NCI-H1048 (cell line): ENCODE measurements at places on chromosomes 7 and 10.

DNA sequence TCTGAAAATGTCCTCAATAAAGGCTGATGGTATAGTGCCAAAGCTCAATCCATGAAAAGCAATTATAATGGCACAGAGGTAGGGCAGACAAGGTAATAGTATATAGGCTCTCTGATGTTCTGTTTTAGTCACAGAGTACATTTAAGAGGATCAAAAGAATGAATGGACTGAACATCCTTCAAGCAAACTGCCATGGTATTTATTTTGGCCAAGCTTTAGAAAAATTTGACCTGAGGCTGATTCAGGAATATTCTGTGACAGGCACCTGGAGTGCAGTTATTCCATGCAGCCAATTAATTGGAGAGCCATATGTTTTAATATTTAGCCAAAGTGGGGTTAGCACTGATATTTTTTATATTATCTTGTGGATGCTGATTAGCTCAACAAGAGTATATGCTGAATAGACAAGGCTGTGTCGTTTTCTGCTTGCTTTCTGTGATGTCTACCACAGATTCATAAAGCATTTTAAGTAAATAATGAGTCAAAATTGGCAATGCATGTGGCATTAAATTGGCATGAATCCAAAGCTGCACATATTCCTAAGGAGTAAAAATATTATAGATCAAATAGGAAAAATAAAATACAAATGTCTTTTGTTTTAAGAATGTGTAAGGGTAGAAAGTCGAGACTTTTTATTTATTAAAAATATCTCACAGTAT is 177.4 kb downstream of the PCLO start:
- no peak for DNase-seq

DNA sequence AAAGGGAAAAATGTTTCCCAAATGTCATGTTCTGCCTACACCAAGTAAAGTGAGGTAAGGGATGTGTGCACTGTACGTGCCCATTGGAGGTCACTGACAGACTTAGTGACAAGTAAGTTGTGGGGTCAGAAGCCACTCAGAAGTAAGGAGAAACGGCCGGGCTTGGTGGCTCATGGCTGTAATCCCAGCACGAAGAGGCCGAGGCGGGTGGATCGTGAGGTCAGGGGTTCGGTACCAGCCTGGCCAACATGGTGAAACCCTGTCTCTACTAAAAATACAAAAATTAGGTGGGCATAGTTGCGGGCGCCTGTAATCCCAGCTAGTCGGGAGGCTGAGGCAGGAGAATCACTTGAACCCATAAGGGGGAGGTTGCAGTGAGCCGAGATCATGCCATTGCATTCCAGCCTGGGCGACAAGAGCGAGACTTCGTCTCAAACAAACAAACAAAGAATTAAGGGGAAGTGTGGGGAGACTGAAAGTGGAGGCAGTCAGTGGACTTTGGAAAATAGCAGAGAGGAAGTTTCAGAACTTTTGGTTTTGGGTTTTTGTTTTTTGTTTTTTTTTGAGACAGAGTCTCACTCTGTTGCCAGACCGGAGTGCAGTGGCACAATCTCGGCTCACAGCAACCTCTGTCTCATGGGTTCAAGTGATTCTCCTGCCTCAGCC is 114.8 kb downstream of the WDFY4 start:
- DNase-seq, result no peak

- DNase-seq, result no peak
Measured at GRCh38 chr7:26533217-26533616, 241.6 kb downstream of the SNX10 start.

DNA sequence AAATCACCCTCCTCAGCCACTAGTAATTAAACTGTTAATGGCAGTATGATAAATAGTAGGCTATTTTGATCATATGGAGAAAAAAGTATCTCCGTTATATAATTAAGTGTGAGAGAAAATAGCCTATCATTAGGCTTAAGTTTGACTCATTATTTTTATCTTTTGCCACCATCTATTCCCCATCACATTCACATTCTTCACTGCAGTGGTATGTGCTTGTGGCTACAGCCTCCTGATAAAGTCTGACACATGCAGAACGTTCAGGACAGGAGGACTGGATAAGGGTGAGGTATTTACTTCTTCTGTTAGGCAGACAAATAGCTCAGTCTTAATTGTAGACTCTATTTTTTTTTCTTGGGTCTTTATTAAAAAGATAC is 5.8 kb downstream of the NEBL start:
- no peak for DNase-seq

- no peak for DNase-seq
Measured at GRCh38 chr10:88057720-88058119, 194.3 kb downstream of the PTEN start.

DNA sequence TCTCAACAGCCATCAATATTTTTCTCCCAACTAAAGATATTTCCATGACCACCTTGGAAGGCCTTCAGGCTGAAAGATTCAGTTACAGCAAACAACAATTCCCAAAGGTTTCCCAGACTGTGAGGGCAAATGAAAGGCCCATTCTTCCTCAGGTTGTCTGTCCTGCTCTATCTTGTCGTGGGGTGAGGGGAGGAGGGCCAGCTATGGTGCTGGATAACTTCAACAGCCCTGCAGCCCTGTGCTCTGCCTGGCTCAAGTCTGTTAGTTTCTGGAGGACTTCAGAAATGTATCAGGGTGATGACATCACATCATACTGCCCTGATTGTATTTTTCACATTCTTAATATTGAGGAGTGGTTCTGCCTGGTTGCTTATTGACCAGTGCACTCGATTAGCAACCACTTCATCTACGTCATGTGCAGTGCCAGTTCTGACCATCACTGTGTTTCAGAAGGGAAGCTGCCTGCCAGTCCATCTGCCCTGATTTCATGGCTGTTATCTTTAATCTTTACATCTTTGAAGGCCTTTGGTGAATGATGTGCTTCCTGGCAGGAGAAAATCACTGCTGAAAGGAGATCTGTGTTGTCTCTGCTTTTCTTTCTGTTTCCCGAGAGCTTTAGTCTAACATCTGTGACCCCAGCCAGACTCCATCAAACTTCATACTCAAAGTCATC is 135.5 kb downstream of the NRF1 start:
- DNase-seq, result no peak

- no peak for DNase-seq
Measured at GRCh38 chr10:22816298-22816653, 101.9 kb upstream of the PIP4K2A start.
